Activated T-helper 9 cell treated with anti-CD3 and anti-CD28 coated beads, Interleukin-2, amount 50 U/mL, for 16 hours (primary cell): ENCODE measurements at places on chromosomes 4 and X.

GRCh38 chr4:156293657-156294297 lies 340.1 kb upstream of the CTSO start:
- no peak for DNase-seq

DNA sequence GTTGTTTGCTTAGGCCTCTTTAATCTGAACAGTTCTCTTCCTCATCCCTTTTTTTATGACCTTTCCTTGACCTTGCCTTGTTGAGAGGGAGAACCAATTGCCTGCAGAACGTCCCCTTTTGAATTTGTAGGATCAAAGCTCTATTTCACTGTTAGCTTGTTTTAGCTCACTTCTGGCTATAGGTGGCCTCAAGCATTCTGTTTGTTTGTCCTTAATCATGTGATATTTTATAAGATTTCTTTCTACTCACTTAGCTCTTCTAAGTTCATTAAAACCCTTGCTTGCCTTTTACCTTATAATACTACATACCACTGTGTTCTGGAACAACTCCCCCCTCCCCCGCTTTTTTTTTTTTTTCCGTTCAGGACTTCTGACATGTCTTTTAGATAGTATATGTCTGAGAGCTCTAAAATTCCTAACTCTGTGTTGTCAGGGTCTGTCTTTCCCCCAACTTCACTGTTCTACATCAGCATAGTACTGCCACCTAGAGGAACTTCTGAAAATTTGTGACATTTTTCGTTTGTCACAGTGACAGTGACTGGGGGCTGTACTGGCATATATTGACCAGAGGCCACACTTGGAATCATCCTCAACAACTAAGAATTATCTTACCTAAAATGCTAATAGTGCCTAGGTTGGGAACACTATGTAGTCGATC lies 128.5 kb downstream of the LARP7 start:
- DNase-seq, result no peak

DNA sequence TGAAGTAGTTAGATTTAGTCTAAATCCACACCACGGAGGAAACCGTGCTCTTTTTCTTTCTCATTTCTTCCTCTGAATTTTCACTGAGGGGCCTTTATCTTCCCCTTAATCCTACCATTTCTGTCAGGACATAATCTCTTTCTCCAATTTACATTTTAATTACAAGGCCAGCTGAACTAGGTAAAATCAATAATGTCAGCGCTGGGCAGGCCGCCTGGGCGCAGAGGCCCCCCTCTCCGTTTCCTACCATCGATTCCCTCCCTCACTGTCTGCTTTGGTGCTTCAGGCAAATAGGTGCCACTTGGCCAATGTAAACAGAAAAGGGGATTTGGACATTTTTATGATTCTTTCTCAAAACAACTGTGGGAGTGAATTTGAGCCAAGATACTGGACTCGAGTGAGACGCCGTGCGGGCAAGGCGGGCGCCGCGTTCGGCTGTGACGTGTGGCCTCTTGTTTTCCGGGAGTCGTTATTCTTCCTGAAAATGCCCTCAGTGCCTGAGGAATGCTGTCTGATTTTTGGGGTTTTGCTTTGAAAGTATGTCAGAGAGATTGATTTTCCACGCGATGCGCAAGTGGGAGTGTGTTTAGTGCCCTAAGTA lies 22.6 kb downstream of the UVSSA start:
- no peak for DNase-seq

- DNase-seq, result no peak
These were observed 30.9 kb upstream of the GLRA3 start for GRCh38 chr4:174859904-174860303.

DNA sequence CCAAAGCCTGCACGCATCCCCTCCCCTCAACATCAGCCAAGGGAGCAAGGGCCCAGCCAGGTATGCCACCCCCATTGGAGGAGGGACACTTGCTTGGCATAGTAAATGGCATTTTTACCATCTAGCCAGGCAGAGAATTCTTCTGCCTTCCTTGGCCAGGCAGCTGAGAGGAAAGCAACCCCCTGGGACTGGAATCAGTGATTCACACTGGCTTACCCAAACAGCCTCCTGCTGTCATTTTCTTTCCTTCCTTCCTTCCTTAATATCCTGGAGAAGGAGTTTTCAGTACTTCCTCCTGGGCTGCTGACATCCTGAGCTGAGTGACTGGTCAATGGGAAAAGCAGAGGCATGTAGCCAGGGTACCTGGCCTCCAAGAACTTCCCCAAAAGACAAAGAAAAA lies 28.6 kb upstream of the KIAA1210 start:
- DNase-seq, result no peak

DNA sequence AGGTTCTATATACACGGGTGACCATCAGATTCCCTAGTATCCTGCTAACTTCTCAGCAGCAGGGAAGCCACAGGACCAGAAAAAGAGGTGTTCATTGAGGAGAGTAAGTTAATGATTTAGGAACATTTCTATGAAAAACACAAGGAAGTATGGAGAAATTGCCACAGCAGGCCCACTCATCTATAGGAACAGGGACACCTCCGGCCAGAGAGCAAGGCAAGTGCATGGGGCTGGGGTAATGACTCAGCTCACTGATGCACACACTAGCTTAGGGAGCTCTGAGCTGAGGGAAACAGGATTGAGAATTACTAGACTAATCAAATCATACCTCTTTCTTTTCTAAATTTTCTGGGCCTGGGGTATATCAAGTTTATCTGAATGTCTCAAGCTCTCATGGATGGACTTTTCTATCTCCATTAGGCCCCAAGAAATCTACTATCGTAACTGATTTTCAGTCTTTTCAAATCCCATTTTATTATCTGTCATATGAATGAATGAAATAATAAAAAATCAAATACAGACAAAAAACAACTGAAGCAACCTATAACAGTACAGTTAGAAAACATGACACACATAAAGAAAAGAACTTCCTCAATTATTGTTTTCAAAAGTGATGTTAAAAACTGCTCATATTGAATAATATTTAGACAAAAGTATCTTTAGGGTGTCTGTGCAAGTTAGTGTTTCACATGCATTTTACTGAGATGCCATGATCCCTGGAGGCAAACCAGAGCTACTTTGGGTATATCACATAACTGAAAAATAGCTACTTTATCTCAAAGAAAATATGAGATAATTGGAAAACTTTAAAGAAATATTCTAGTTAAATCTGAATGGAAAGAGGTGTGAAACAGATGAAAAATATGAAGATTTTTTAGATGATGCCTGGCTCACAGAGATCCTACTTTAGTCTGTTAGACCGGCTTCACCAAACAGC lies 89.8 kb downstream of the FBXO8 start:
- DNase-seq, result no peak

DNA sequence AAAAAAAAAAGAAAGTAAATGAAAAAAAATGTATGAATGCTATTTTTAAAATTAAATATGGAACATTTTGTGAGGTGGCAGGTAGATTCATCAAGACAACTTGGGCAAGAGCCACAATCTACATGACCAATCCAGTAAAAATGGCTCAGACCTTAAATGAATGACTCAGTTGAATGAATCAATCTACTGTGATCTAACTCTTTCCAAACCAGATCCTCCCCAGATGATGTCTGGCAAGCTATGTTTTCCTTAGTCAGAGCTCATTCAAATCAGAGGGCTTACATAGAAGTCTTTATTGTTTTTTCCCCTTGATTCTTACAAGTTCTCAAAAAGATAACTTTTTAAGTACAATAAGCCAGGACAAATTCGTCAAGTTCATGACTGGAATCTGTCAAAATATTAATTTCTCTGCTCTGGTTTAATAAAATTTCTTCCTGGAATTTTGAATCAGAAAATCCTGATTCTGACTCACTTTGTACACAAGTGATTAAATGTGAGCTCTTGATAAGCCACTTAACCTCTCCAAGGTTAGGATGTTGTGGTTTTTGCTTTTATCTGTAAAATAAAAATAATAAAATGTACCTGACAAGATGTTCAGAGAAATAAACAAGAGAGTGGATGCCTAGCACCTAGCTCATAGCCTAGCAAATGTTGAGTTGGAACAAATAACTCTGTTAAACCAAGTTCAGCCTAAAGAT lies 105.6 kb upstream of the SMIM31 start:
- no peak for DNase-seq

GRCh38 chr4:100982345-100982744 lies 365.0 kb downstream of the PPP3CA start:
- DNase-seq, result no peak

DNA sequence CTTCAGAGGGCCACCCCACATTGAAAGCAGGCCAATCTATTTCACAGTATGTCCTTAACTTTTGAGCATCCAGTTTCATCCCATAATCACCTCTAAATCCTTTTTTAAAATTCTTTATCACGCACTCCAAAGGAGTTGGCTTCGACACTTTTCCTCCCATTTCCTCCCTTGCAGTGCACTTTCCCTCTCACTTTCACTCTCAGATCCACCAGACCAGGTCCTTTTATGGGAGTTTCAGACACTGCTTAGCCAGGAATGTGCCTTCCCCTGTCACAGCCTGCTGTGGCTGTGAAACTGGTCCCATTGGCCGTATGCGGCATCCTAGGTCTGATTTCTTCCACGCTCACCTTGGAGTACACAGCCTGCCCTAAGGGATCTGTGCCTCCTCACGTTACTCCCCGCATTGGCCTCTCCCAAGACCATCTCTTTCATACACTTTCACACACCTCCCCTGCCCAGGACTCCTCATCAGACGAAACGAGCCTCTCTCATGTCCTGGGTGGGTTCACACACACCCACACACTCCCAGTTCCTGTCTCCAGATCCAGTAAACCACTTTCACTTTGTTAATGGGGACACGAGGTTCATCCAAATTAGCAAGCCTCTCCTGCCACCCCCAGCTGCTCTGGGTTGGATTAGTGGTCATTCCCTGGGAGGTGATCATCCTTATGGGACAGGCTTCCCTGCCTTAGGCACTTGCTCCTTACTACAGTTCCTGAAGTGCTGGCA lies 10.0 kb upstream of the RHOXF2B start:
- DNase-seq, result no peak

DNA sequence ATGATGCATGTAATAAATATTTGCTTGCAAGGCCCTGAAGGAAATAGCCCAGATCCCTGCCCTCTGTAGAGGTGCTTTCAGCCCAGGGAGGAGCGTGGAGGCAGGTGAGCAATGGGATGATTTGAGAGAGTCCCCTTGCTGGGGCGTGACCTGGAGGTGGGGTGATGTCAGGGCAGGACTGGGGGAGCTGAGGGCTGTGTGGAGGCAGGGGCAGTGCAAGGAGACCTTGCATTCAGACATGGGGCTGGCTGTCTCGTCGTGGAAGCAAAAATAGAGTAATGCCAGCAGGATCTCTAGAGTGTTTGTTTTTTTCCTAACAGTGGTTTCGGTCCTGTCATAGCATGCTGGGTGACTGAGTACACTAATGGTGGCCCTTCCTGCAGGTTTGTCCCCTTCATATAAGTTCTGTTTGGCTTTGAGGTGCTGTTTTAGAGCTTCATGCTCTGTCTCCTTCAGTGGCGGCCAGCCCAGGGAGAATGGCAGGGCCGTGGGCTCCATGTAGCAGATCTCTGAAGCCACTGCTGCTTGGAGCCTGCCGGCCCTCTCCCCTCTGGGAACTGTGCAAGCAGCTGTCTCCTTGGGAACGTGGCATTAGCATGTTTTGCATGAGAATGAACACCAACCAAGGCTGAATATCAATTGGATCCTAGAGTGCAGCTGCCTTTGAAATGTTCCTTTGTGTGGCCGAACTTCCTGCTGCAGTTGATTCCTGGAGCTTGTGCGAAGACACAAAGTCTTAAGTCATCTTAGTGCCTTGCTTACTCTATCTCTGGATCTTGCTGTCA lies 39.3 kb upstream of the CLDN34 start:
- DNase-seq, result no peak

- no peak for DNase-seq
These were observed 53.8 kb upstream of the CLCN4 start for GRCh38 chrX:10103023-10103422.

DNA sequence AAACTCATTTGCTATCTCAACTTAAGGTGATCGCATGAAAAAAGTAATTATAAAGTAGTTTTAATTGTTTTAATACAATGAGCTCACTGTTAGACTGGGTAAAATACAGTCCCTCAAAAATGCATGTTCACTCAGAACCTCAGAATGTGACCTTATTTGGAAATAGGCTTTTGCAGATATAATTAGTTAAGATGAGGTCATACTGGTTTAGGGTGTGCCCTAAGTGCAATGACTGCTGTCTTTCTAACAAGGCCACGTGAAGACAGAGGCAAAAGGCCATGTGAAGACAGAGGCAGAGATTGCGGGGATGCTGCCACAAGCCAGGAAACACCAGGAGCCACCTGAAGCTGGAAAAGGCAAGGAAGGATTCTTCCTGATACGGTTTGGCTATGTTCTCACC lies 262.1 kb downstream of the NKX6-1 start:
- DNase-seq, result no peak

- no peak for DNase-seq
These were observed 59.5 kb upstream of the FGF13 start for GRCh38 chrX:138771047-138771446.

DNA sequence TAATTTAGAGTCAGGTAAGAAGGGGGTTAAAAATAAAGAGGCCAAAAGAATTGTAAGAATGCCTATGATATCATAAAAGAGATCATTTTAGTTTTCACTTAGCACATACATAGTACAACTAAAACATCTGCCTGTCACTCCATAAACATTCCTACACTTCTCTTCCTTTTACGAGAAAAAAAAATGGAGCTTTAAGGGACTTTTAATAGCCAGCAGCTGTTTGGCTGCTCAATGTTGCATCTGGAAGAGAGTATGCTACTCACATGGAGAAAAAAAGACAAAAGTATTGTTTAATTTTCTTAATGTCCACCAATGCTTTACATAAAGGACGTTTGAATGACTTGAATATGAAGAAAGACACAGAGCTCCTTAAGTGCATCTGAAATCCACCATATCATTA lies 48.7 kb upstream of the TNIP3 start:
- DNase-seq, result no peak

GRCh38 chrX:155880586-155881157 lies 473 bp upstream of the VAMP7 start:
- no peak for DNase-seq

DNA sequence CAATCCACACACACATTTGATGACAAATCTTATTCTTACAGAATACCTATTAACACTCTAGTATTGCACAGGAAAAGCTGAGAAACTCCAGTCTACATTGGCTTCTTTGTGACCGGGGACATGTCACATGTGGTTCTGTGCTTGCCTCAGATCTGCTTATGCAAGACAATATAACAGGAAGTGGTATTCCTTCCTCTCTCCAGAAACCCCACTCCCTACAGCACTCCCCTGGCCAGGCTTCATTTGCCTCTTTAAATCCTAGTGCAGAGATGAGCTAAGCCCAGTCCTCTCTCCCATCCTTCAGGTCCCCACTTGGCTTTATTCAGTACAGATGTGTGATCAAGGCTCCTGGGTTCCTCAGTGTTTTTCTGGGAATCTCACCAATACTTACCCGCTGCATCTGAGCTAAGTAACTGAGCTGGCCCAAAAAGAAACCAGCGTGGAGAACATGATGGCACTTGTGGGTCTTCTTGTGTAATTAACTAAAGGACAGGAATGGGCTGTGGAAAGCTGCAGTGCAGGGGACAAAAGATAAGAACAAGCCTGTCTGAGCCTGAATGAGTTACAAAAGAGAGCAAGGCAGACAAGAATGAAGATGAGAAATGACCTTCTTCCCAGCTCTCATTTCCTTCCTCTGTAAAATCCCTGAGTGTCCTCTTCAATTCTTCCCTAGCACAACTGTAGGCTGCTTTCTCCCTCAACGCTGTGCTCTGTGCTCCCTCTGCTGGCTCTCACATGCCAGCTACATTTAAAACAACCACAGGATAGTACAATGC lies 105.6 kb downstream of the HNRNPD start:
- no peak for DNase-seq
